ENCODE measurements at places on chromosomes 13 and 19.

GRCh38 chr19:2270423-2271233 is 11.3 kb downstream of the PEAK3 start:
- DNase-seq = peak; percentile 64

DNA sequence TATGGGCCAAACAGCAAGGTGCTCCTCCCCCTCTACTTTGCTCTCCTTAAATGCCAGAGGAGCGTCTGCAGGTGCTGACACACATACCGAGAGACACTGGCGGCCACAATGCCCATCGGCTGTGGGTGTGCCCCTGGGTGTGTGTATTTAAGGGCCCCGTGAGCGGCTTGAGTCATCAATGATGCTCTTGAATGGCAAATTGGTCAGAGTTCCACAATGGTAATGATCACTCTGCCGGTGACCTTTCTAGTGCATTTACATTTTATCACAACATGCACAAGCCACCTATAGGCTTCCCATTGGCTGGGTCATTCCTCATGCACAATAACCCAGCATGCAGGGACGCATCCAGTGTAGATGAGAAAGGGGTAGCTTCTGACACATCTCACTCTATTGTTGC is 124.8 kb downstream of the ZNF536 start:
- DNase-seq = no peak

DNA sequence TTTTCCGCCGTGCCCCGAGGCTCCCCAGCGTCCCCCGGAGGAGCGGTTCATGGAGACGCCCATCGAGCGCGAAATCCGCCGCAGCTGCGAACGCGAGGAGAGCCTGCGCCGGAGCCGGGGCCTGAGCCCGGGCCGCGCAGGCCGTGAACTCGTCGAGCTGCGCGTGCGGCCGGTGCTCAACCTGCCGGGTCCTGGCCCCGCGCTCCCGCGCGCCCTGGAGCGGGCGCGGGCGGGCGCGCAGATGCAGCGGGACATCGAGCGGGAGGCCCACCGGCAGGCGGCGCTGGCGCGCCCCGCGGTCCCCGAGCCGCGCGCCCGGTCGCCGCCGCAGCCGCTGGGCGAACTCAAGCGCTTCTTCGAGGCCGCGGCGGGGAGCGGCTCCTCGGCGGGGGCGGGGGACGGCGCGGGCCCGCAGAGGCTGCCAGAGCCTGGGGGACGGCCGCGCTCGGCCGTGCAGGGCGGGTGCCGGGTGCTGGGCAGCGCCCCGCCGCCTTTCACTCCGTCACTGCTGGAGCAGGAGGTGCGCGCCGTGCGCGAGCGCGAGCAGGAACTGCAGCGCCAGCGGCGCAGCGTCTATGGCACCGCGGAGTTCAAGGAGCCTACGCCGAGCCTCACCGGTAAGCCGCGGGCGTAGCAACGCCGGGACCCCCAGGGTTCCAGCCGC is 807 bp downstream of the MISP3 start:
- DNase-seq = no peak

- DNase-seq = no peak
These were observed 2.6 kb upstream of the PEPD start for GRCh38 chr19:33524024-33524664.

- DNase-seq = no peak
These were observed 10.4 kb downstream of the SIGLEC11 start for GRCh38 chr19:49950590-49950948.

GRCh38 chr13:49821216-49822009 is 28.9 kb upstream of the KPNA3 start:
- no peak for DNase-seq

DNA sequence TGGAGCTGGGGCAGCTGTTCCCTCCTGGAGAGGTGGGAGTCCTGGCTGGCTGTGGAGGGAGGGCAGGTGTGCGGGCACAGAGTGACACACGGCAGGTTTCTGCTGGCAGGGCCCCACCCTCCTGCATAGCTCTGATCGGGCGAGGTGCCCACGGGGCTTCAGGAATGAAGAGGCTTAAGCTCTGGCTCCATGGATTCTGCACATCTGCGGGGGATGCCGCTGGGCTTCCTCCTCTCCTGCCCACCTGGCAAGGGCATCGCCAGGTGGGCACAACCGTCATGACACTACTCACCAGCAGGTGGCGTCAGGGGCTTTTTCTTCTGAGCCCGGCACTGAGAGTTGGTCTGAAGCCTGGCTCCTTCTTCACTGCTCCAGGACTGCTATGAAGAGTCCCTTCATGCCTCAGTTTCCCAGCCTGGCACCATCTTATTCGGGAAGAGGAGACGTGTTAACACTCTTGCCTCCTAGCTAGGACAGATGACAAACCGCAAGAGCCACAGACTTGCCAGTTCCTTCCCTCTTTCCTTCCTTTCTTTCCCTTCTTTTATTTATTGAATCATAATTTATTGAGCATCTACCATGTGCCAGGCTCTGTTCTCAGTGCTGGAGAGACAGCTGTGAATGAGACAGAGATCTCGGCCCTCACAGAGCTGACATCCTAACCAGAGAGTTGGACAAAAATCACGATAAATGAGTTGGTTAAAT is 15.2 kb upstream of the PAK4 start:
- DNase-seq = peak; percentile 95
